ENCODE measurements at places on chromosomes 12 and 14.

DNA sequence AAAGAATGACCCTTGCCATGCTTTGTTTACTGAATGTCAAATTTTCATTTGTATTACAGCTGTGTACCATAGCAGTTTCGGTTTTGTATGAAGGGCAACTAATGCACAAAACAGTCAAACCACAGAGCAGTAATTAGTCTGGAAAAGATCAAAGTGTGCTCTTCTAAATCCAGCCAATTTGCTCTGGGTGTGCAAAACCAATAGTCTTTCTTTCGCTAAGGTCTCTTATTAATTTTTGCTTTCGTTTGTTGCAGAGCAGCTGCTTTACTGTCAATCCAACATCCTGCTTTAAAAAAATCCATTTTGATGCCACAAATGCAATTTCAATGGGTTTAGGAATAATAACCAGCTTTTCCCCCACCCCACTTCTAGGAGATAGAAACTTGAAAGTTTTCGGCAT is 114.2 kb downstream of the BRMS1L start:
- no peak for DNase-seq

DNA sequence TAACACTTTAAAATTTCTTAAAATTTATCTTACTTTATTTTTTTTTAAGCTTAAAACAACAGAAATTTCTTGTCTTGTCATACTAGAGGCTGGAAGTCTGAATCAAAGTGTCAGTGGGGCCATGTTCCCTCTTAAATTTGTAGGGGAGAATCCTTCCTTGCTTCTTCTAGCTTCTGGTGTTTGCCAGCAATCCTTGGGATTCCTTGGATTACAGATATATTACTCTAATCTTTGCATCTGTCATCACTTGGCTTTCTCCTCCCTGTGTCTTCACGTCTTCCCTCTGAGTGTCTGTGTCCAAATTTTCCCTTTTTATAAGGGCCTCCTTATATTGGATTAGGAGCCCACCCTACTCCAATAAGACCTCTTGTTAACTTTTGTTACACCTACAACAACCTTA is 135.6 kb upstream of the PTPRB start:
- no peak for DNase-seq

DNA sequence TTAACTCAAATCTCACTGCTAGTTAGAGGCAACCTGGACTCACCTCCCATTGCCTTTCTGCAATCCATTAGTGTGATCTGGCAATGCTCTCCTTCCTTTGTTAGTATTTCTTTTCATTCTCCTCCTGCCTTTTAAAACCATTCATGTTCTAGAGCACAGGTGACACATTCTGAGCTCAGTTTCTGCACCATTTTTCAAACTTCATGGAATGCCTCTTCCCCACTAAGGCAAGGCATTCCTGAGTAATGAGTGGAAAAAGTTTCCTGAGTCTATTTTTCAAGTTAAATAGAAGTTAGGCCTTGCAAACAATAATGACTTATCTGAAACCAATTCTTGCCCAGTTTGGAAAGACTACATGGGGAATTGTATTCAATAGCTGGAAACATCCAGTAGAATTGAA is 1001.8 kb downstream of the BCL11B start:
- no peak for DNase-seq

- DNase-seq, result no peak
These were observed 370.2 kb upstream of the CCDC196 start for GRCh38 chr14:66115740-66116502.

DNA sequence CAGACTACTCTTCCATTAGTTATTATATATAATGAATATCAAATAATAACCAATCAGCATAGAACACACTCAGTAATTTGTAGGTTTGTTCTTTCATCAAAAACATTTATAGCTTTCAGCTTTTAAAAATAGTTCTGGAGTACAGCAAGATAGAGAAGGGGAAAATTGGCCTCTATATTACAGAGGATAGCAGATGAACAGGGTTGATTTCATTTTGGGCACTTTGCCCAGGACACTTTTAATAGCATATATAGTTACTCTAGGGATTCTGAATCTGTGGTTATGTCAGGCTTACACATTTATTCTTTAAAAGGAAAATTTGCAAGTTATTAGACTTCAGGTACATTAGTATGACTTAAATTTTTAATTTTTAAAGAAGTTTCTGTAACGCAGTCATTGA is 52.6 kb downstream of the IFT81 start:
- DNase-seq, result no peak

GRCh38 chr14:86683561-86683960 is 1153.6 kb downstream of the FLRT2 start:
- DNase-seq, result no peak

Data from stimulated activated CD4-positive, alpha-beta T cell treated with anti-CD3 and anti-CD28 coated beads, Interleukin-1b, Interleukin-23, amount 100 ng/mL, for 1 hour (primary cell).